Ovary (tissue), 10 donors: ENCODE measurements at places on chromosomes 5 and 9.
A peak's percentile ranks its signal among the peaks of the same experiment; 100 is the strongest.

- DNase-seq = peak; percentile 56
Observed at GRCh38 chr9:136326061-136326760, 1.1 kb upstream of the GPSM1 start.

DNA sequence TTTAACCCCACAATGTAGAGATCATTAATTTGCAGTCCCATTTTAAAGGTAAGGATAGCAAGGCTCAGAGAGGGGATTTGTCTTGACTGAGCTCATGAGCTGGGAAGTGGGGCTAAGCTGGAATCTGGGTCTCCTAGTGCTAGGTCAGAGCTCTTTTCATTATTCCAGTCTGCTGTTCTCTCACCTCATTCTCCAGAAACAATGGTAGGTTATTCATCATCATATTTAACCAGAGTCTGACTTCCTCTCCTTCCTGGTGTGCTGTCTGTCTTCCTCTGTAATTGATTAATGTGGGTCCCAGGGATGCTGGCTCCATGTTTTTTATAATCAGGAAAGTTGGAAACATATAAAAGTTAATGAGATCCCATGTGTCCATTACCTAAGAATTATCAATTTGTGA lies 20.6 kb downstream of the C9orf43 start:
- no peak for DNase-seq

DNA sequence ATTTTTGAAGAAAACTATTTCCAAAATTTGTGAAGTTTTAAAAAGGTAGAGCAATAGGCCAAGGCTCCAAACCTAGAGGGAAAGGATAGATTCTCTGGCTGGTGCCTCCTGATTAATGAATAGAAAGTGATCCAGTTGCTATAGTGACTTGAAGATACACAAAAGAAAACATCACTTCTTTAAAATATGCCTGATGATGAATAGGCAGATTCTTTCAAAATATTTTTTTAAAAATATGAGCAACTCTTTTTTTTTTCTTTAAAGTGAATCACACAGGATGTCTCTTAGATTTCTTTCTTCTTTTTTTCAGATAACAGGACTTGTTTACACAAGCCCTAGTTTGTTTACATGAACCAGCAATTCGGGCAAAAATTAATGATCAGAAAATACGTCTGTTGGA lies 124.4 kb downstream of the RFK start:
- no peak for DNase-seq

DNA sequence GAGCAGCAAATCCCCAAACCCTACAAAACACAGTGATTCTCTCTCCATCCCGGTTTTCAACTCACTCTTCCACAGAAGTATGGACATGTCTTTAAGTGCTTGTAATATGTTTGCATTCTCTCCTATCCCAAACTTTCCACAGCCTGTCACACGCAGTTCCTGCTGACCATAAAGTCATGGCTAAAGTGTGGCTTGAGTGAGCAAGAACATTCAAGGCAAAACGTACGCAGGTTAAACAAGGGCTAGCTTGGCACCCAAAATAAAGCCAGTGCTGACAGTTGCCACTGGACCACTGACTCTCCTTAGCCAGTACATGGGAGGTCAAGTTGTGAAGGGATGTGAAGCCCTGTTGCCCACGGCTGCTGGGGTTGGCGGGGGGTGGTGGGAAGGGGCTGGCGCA lies 211.1 kb upstream of the IRX1 start:
- no peak for DNase-seq

DNA sequence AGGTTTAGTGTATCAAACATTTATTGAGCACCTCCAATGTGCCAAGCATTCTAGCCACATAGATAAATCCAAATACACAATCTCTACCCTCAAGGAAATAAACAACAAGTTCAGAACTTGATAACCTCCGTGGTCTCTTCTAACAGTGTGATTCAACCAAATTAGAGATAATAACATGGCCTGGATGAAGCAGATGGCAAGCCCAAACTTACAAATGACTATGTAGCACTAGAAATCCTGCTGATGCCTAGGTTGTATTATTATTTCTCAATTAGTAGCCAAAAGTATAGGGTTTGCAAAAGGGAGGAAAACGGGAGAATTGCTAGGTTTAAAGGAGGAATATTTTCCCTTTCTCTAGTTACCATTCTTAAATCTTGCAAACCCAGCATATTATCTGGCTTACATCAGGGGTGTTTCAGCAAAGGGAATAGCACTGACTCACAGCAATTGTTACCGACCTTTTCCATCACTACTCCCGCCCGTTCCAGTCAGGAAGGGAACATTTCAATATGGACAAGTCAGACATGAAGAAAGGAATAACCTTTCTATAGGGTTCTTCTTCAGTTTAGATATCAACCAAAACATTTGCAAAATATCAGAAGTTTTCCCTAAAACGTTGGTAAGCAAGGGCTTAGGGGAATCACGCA lies 2.3 kb downstream of the DPYSL3 start:
- no peak for DNase-seq

DNA sequence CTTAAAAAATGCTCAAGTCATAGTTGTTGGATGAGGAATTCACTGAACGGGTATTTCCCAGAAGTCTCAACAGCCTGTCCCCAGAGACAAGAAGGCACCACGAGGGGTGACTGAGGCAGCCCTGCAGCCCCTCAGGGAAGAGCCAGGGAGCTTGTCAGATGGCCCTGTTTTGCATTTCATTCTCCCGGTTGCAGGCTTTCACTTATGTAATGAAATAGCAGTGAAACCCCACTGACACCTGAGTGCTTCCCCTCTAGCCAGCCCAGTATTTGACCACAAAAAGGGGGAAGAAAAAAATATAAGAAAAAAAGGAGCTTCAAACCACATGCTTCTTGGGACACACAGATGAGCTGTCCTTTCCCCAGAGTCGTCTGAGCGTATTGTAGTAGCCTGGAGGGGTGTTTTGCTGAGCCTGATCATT lies 75.3 kb upstream of the IL12B start:
- DNase-seq = no peak
